Breast epithelium (tissue), 4 donors: ENCODE measurements at places on chromosomes 3 and 15.

DNA sequence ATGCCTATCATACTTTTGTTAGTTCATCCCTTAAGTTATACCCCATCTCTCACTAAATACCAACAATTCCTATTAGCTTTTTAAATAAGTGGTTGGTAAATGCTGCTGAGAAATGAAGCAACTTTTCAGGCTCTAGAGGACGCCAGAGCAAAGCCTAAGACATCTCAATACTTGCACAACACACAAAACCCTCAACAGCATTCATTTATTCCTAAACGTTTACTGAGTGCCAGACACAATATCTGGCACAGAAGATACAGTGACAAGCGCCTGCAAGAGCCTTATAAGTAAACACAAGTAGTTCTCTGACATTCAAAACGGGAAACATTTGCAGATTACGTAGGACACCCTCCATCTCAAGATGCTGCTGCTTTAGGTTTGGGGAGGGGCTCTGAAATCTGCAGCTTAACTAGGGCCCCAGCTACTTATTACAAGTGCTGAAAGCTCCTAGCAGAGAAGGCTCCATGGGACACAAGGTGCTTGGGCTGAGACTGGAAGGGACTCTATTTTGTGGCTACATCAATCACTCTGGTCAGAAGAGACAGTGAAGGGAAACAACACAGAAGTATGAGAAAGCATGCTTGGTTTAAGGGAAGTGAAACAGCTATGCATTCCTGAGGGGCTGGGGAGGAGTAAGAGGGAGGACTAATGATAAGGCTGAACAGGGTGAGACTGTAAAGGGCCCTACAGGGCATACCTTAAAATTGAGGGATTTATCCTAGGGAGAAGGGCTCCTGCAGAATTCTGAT is 311.3 kb downstream of the PLCL2 start:
- H3K36me3 ChIP-seq = no peaks in the 10 kb centered on the region
- H3K27me3 ChIP-seq = no peaks in the 10 kb centered on the region
- H3K27ac ChIP-seq = no peak overlapping the region
- DNase-seq = no peak
- no peak overlapping the region for H3K4me3 ChIP-seq
- no peaks in the 10 kb centered on the region for H3K4me1 ChIP-seq

- no peaks in the 10 kb centered on the region for H3K27me3 ChIP-seq
- H3K4me1 ChIP-seq = no peaks in the 10 kb centered on the region
- DNase-seq = no peak
- no peaks in the 10 kb centered on the region for H3K36me3 ChIP-seq
- H3K4me3 ChIP-seq = no peak overlapping the region
- no peak overlapping the region for H3K27ac ChIP-seq
Measured at GRCh38 chr15:38189671-38190295, 62.9 kb upstream of the SPRED1 start.

- no peaks in the 10 kb centered on the region for H3K36me3 ChIP-seq
- DNase-seq = no peak
- no peak overlapping the region for H3K4me3 ChIP-seq
- H3K27me3 ChIP-seq = no peaks in the 10 kb centered on the region
- no peak overlapping the region for H3K27ac ChIP-seq
Measured at GRCh38 chr3:33417066-33417673, 23.0 kb downstream of the UBP1 start.

DNA sequence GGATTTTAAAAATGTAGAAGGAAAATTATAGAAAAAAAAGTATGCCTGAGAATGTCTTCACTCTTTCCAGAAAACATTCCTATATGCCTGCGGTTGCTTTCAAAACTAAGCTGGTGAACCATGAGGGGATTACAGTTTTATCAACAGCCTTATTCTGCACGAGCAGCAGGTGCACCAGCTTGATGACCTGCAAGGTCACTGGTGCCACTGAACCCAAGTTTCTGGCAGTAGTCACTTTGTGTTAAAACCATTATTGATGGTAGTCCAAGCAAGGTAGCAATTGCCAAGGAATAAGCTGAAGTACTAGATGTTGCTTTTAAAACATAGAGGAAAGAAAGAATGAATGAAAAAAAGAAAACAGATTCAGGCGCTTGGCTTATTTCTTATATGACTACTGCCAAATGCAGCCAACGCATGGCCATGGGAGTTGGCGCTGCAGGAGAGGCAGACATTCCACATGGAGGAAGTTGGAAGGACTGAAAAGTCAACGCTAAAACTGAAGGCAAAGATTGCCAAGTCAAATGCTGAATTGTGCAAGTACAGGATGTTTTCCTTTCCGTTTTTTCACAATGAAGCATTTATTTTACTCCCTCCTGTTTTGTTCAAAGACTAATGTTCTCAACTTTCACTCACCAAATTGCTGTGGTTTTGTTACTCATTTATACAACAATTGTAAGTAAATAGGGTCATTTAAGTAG is 601.4 kb downstream of the CADM2 start:
- H3K4me1 ChIP-seq = no peaks in the 10 kb centered on the region
- H3K27me3 ChIP-seq = no peaks in the 10 kb centered on the region
- H3K27ac ChIP-seq = peak overlapping the region; percentile 35
- no peak overlapping the region for H3K4me3 ChIP-seq
- DNase-seq = no peak
- H3K36me3 ChIP-seq = no peaks in the 10 kb centered on the region

- H3K4me1 ChIP-seq = no peaks in the 10 kb centered on the region
- no peaks in the 10 kb centered on the region for H3K27me3 ChIP-seq
Measured at GRCh38 chr3:69189487-69189886, 67.1 kb upstream of the LMOD3 start.

- no peaks in the 10 kb centered on the region for H3K4me1 ChIP-seq
- H3K36me3 ChIP-seq = no peaks in the 10 kb centered on the region
- no peaks in the 10 kb centered on the region for H3K27me3 ChIP-seq
- no peak overlapping the region for H3K4me3 ChIP-seq
- DNase-seq = no peak
- H3K27ac ChIP-seq = no peak overlapping the region
Measured at GRCh38 chr15:92123962-92124656, 269.6 kb upstream of the ST8SIA2 start.

DNA sequence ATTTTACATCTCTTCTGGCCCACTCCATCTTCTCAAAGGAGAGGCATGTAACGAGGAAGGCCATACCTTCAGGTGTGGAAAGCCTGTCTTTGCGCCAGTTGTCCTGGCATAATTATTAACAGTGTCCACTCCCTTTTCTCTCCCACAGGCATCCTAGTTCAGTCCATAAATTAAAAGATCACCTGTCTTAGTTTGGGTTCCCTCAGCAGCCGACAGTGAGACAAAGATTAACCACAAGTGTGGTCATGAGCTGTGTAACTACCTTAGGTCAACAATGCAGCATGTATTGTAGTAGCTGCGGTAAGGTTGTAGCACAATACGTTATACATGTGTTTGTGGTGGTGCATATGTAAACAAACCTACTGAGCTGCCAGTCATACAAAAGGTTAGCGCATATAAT is 103.3 kb upstream of the GALNT15 start:
- no peak overlapping the region for H3K27ac ChIP-seq
- no peaks in the 10 kb centered on the region for H3K27me3 ChIP-seq
- H3K36me3 ChIP-seq = no peaks in the 10 kb centered on the region

DNA sequence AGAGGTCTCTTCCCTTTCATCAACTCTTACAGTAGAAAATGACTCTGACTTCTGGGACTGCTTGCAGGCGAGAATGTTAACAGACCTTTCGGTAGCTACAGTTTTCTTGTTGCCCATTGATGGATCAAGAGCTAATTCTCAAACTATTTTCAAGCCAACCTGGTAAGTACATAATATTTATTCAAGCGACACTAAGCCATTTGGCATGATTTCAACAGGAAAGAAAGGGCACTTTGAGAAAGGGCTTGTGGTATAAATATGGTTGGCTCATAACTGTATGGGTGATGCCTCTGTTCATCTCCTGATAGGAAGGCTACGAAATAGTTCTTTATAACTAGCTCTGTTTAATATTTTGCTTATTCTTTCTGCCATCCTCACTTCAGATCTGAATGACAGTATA is 196.2 kb upstream of the CNTN4 start:
- H3K27me3 ChIP-seq = no peaks in the 10 kb centered on the region
- H3K36me3 ChIP-seq = no peaks in the 10 kb centered on the region

DNA sequence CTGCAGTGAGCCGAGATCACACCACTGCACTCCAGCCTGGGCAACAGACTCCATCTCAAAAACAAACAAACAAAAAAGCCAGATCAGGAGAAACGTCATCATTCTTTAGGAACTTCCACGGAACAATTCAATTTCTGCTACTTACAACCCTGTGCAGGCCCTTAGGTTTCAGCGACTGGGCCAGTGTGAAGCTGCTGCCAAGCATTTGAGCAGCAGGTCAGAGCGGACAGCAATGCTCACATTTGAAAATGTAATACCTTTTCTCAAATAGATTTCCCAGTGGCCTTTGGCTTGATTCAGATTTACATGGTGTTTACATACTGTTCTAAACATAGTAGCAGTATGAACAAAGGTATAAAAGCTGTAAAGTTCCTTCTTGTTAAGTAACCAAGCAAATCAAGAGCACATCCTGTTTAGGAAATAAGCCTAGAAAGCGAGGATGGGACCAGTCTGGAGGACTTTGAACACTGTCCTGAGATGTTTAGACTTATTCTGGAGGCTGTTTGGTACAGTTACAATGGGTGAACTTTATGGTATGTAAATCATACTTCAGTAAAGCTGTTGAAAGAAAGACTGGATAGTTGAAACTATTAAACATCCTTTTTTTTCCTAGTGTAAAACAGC is 141.2 kb downstream of the HCN4 start:
- H3K27ac ChIP-seq = no peak overlapping the region
- no peaks in the 10 kb centered on the region for H3K27me3 ChIP-seq
- H3K4me1 ChIP-seq = no peaks in the 10 kb centered on the region
- DNase-seq = no peak

- H3K36me3 ChIP-seq = no peaks in the 10 kb centered on the region
- H3K27me3 ChIP-seq = no peaks in the 10 kb centered on the region
- H3K27ac ChIP-seq = no peak overlapping the region
- no peak overlapping the region for H3K4me3 ChIP-seq
- H3K4me1 ChIP-seq = no peaks in the 10 kb centered on the region
- DNase-seq = no peak
Measured at GRCh38 chr3:156899951-156900350, 73.8 kb downstream of the LEKR1 start.

DNA sequence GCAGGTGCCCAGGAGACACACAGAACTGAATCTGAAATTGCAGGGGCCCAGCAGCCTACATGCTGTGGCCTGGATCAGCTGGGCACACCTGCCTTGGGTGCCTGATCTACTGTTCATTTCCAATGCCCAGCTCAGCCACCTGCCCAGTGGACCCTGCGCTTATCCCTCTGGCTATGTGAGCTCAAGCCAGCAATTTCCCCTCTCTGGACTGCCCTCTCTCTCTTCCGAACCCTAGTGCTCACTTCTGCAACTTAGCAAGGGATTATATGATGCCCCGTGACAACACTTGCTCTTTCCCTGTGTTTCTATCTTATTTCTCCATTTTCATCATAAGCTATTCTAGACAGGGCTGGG is 276.0 kb downstream of the UACA start:
- no peaks in the 10 kb centered on the region for H3K4me1 ChIP-seq

DNA sequence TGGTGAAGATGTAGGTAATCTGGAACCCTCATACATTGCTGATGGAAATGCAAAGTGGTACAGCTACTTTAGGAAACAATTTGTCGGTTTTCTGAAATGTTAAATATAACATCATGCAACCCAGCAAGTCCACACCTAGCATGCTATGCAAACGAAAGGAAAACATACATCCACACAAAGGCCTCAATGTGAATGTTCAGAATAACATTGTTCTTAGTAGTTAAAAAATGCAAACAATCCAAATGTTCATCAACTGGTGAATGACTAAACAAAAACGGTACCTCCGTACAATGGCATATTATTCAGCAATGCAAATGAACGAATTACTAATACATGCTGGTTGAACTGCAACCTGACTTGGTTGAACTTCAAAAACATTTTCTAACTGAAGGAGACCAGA is 423.3 kb upstream of the THRB start:
- no peak overlapping the region for H3K4me3 ChIP-seq
- H3K27me3 ChIP-seq = no peaks in the 10 kb centered on the region
- no peaks in the 10 kb centered on the region for H3K36me3 ChIP-seq
- H3K4me1 ChIP-seq = no peaks in the 10 kb centered on the region
- H3K27ac ChIP-seq = no peak overlapping the region
- DNase-seq = no peak

GRCh38 chr15:62717496-62717895 is 325.1 kb upstream of the TPM1 start:
- no peaks in the 10 kb centered on the region for H3K4me1 ChIP-seq
- H3K27me3 ChIP-seq = no peaks in the 10 kb centered on the region
- DNase-seq = no peak
- no peak overlapping the region for H3K4me3 ChIP-seq

DNA sequence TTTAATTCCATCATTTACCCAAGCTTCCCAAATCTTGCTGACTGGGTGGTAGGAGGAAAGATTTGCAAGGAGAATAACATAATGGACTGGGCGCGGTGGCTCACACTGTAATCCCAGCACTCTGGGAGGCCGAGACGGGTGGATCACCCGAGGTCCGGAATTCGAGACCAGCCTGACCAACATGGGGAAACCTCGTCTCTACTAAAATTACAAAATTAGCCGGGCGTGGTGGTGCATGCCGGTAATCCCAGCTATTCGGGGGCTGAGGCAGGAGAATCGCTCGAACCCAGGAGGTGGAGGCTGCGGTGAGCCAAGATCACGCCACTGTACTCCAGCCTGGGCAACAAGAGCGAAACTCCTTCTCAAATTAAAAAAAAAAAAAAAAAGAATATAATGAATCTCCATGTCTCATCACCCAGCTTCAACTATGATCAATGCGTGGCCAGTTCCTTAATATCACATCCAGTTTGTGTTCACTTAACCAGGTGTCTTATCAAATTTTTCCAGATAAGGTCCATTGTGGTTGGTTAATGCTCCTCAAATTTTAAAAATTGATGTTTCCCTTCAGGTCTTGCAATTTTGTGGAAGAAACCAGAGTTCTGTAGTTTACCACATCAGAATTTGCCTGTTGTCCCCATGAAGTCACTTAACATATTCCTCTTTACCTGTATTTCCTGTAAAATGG is 1.3 kb upstream of the ABCF3 start:
- peaks cover 18% of the 10 kb centered on the region for H3K4me1 ChIP-seq
- no peak for DNase-seq
- H3K4me3 ChIP-seq = no peak overlapping the region
- peak overlapping the region; percentile 91 for H3K27ac ChIP-seq
- peaks cover 19% of the 10 kb centered on the region for H3K36me3 ChIP-seq

- H3K36me3 ChIP-seq = no peaks in the 10 kb centered on the region
- H3K27ac ChIP-seq = no peak overlapping the region
- DNase-seq = no peak
Measured at GRCh38 chr3:98331329-98331728, 22.3 kb upstream of the OR5K4 start.

GRCh38 chr3:63364495-63364894 is 86.4 kb downstream of the SYNPR start:
- H3K27ac ChIP-seq = no peak overlapping the region
- no peaks in the 10 kb centered on the region for H3K27me3 ChIP-seq
- DNase-seq = no peak
- no peak overlapping the region for H3K4me3 ChIP-seq
- no peaks in the 10 kb centered on the region for H3K36me3 ChIP-seq

- no peak overlapping the region for H3K4me3 ChIP-seq
- H3K36me3 ChIP-seq = no peaks in the 10 kb centered on the region
- no peak overlapping the region for H3K27ac ChIP-seq
- H3K4me1 ChIP-seq = peaks cover 24% of the 10 kb centered on the region
- no peaks in the 10 kb centered on the region for H3K27me3 ChIP-seq
- DNase-seq = no peak
Measured at GRCh38 chr15:73978896-73979295, 13.2 kb downstream of the STOML1 start.

GRCh38 chr15:48664436-48664835 is 18.9 kb upstream of the FBN1 start:
- no peaks in the 10 kb centered on the region for H3K27me3 ChIP-seq
- no peak overlapping the region for H3K4me3 ChIP-seq
- DNase-seq = no peak

GRCh38 chr3:12440927-12441714 is 43.2 kb upstream of the TSEN2 start:
- H3K4me1 ChIP-seq = no peaks in the 10 kb centered on the region
- no peaks in the 10 kb centered on the region for H3K27me3 ChIP-seq
- DNase-seq = no peak
- H3K27ac ChIP-seq = no peak overlapping the region
